ENCODE measurements at places on chromosomes 16 and 17.

DNA sequence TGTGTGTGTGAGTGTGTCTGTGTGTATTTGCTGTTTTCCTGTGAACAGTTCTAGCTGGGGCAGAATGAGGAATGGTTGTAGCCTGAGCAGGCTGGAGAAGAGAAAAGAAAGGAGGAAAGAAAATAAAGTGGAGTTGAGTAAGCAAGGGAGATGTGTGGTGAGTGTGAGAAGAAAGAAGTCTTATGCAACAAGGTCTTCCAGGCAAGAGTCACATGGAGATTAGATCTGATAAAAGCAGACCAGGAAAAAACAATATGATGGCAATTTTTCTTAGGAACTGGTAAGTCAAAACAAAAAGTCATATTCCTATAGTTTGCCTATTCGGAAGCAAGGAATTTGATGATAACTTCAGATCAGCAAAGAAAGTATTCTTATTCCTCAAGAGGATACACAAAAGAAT lies 125.0 kb downstream of the HS3ST3A1 start:
- DNase-seq, result no peak

DNA sequence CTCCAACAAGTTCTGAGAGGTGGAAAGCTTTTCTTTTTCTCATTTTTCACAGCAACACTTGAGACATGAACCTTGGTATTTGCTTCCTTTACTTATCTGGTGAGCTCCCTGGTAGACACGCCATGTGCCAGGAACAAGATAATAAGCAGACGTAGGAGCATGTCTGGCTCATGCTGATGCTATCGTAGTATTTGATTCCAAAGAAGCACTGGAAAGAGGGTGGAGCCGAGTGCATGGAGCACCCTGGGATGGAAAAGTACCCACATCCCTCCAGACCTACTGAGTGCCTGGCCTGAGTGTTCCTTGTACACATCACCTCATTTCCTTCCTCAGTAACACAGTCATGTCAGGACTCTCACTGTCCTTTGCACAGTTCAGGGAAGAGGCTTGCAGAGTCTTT lies 231.0 kb downstream of the CBLN1 start:
- no peak for DNase-seq

DNA sequence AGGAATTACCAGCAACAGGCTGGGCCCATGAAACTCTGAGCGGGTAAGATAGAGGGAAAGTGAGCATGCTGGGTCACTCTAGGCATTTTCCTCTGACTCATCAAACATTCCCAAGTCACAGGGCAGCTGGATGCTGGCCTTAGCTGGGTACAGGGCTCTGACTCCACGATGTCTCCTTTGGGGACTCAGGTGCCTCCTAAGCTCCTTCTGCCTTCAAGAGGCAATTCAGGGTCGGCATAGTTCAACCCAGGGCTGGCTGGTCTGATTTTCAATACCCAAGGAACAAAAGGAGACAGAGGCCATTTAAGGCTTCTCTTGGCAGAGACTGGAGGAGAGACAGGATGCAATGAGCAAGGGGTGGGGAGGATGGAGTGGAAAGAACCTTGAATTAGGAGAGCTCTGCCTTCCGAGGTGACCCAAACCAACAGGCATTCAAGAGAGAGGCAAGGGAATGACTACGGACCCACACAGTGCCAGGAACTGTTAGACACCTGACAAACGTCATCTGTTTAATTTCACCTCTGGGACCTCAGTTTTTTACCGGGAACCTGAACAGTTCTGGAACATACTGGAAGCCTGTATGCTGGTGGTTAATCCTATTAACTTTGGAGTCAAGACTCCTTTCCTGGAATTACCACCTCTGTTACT lies 910 bp downstream of the WBP2 start:
- DNase-seq, result no peak

GRCh38 chr16:9536905-9537304 lies 445.5 kb downstream of the HAPSTR1 start:
- no peak for DNase-seq

DNA sequence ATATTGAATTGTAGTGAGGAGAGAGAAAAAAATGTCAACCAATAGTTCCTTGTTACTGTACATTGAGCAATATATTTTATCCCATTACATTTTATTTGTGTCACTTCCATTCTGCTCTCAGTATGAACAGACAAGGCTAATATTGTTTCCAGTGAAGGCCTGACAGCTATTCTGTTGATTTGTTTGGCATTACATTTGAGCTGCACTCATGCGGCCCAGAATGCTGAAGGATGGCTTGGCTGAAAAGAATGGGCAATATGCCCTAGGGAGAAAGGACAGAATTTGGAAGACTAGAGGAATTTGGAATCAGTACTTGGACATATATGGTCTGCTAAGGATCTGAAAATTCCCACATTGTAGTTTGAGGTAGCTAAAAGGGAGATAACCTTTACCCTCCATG lies 1294.4 kb downstream of the CDH8 start:
- no peak for DNase-seq

DNA sequence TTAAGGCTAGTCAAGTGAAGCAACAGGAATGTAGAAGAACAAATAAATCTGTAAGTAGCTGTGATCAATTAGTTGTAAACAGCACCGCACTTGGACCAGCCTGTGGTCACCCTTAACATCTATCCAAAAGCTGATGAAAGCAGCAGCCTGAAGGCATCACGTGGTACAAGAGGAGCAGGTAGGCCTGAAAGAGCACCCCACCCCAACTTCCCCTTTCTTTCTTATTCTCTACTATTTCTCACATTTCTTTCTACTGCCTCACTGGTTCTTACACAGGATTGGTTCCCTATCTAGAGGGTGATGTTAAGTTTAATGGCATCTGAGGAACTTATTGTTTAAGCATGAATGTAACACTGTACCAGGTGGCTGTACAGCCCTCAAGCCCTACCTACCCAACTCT lies 42.6 kb upstream of the CLEC18B start:
- DNase-seq, result no peak

DNA sequence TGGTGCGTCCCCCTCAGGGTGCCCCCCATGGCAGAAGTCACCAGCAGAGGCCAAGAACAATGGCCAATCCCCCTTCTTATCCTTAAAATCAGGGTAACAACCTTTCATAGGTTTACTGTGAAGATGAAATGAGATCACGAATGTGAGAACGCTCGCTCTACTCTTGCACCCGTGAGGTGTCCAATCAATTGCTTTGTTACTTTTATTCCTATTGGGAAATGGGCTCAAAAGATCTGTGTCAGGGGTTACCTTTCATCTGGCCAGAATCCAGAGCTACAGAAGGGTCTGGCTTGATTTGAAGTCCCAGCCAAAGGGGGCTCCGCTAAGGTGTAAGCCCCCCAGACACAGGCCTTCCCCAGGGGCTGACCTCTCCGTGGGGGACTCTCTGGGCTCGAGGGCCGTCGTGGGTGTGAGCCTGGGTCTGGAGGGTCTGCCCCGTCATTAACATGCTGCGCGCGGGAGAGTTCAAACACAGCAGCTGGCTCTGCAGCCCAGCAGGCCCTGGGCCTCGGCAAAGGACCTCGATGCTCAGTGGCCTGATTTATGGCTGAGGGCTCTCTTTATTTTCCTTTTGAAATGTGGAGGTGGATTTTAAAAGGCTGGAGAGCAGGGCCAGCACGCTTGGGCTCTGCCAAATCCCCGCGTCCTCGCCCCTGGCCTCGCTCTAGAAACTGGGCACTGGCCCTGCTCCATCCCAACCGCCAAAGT lies 10.4 kb downstream of the ABR start:
- no peak for DNase-seq

GRCh38 chr16:10093576-10093975 lies 88.7 kb downstream of the GRIN2A start:
- no peak for DNase-seq

- no peak for DNase-seq
Measured at GRCh38 chr16:70490261-70490660, 33.1 kb downstream of the COG4 start.

DNA sequence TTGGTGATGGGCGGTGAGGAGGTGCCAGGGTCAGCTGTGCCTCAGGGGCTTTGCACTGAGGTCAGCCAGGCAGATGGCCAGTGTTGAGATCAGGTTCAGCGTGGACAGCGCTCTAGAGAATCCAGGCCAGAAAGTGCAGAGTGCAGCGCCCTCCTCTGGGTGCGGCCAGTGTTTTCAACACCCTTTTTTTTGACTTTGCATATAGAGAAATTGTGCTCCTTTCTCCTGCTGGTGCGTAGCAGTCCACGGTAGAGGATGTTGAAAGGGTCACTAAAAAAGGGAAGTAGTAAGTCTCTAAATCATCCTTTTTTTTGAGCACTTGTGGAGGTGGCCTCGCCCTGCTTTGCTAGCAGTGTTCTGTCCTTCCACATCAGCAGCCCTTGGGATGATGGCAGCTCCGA lies 53.9 kb downstream of the BANP start:
- no peak for DNase-seq

DNA sequence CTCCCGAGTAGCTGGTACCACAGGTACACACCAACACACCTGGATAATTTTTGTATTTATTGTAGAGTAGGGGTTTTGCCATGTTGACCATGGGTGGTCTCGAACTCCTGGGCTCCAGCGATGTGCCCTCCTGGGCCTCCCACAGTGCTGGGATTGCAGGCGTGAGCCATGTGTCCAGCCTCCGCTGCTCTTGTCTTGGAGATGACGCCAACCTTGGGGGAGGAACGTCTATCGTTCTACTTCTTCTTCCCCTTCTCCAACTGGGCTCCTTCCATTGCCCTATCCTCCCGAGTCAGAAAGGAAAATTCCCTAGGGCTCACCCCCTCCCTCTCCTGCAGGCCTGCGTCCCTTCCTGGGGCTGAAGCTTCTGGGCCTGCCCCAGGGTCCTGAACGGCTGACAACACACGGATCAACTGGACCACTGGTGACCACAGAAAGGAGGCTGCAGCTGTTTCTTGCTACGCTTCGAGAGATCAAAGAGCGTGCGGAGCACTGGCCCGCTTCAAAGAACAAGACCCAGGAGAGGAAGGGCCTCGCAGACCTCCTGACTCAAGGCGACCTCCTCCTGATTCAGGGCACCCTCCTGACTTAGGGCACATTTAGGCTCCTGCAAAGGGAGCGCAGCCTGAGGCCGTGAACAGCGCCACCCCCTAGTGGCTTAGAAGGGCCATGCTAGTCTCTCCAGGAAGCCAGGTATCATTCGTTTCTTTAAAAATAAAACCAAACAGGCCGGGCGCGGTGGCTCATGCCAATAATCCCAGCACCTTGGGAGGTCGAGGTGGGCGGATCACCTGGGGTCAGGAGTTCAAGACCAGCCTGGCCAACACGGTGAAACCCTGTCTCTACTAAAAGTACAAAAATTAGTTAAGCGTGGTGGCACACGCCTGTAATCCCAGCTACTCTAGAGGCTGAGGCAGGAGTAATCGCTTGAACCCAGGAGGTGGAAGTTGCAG lies 48.5 kb upstream of the HELZ start:
- DNase-seq, result peak; percentile 27

- DNase-seq, result peak; percentile 43
Measured at GRCh38 chr17:16428098-16428882, 12.9 kb downstream of the TRPV2 start.

DNA sequence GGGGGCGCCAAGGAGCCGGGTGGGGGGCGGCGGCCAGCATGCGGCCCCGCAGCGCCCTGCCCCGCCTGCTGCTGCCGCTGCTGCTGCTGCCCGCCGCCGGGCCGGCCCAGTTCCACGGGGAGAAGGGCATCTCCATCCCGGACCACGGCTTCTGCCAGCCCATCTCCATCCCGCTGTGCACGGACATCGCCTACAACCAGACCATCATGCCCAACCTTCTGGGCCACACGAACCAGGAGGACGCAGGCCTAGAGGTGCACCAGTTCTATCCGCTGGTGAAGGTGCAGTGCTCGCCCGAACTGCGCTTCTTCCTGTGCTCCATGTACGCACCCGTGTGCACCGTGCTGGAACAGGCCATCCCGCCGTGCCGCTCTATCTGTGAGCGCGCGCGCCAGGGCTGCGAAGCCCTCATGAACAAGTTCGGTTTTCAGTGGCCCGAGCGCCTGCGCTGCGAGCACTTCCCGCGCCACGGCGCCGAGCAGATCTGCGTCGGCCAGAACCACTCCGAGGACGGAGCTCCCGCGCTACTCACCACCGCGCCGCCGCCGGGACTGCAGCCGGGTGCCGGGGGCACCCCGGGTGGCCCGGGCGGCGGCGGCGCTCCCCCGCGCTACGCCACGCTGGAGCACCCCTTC lies 484 bp downstream of the FZD2 start:
- no peak for DNase-seq

DNA sequence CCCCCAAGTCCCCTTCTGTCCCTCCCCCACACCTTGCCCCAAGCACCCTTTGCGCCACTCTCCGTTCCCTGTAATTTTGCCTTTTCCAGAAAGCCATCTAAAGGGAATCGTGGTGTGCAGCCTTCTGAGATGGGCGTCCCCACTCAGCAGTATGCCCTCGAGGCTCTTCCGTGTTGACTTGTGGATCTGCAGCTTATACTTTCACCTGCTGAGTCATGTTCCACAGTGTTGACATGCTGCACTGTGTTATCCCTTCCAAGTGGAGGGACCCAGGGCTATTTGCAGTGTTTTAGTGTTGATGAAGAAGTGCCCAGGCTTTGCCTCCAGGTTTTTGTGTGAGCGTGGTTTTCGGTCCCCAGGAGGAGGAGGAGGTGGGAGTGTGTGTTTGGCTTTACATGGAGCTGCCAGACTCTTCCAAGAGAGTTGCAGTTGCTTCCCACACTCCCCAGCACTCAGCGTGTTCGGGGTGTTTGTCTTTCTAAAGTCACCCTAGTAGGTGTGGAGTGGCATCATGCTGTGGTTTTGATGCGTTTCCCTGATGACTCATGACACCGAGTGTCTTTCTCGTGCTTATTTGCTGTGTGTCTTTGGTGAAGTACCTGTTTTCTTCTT lies 32.1 kb upstream of the JPT2 start:
- DNase-seq, result no peak

DNA sequence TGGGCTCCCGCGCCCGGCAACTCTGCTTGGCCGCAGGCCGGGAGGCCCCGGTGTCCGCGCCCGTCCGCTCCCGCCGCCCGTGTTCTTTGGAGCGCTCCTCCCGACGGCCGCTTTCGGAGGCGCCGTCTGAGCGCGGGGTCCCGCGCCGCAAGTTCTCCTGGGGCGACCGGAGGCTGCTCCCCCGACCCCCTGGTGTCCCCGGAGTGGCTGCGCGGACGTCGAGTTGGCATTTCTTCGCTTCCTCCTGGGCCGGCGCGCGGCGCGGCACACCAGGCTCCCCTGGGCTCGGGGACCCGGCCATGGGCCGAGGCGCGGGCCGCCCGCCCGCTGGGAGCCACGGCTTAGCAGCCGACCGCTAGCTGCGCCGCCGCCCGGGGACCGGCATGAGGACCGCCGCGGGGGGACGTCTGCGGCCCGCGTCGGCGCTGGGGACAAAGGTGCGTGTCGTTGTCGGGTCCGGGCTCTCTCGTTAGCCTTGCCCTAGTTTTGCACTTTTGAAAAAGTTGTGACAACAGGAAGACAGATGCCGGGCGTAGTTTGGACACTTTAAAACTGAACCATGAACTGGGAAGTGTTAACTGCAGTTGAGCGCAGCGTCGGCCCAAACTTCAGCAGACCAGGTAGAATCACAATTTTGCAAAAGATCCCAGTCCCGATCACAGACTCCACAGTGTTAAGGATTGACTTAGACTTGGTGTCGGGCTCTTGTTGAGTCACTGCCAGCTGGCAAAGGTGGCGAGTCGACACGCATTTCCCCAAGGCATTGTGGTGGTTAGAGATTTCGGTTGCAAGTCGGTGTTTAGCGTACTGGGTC lies 700 bp downstream of the UBN1 start:
- DNase-seq, result peak; percentile 20

GRCh38 chr16:78659216-78659615 lies 559.8 kb downstream of the WWOX start:
- DNase-seq, result no peak
